Inflammatory macrophage treated with lipopolysaccharide for 1 hour (primary cell): ENCODE measurements at places on chromosomes 2 and 18.

DNA sequence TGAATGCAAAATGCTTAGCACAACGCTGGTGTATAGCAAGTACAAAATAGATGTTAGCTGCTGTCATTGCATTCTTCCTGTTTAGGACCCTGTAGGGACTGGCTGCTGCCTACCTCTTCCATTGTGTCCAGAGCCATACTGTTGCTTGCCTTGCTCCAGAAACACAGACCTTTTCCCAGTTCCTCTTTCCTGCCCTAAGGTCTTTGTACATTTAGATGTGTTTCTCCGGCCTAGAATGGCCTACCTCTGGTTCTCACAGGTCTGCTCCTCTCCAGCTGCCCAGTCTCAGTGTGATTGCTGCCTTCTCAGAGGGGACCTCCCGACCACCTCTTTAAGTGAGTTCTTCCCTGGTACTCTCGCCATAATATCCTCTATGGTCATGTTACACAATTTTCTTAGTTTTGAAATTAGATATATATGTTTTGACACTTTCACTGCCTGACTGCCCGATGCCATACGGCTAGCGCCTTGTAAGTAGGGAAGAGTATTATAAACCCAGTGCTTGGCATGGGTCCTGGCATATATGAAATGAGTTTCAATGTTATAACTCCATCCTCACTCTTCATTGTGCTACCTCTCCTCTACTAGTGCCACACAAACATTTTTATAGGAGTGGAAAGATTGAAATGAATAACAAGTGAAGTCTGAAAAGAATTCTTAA is 48.3 kb downstream of the RFTN2 start:
- DNase-seq, result peak; percentile 34

- DNase-seq, result no peak
These were observed 31.6 kb upstream of the MREG start for GRCh38 chr2:216044883-216045486.

- no peak for DNase-seq
These were observed 124.9 kb downstream of the TNS1 start for GRCh38 chr2:217877866-217878265.

- no peak for DNase-seq
These were observed 202.0 kb upstream of the SLC14A2 start for GRCh38 chr18:45413180-45413836.

DNA sequence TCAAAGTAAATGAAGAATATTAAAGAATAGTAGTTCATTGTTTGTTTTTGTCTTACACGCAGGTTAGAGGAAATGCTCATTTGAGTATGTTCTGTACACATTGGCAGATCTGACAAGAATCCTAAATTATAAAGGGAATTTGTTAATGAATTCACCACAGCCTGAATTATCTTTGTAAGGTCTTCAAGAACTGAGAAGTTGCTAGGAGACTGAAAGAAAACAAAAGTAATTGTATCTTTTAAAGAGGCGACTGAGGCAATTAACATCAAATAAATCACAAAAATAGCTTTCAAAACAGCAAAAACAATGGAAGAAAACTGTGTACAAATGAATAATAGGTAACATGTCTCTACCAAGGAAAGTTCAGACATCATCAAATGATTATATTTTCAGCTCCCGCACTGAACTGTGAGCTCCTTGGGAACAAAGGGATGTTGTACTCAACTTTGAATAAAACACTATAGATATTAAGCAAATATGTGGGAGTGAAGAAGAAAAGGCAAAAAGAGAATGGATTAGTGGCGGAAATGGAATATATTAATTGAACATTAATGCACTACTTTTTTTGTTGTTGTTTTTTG is 51.7 kb upstream of the ATIC start:
- no peak for DNase-seq

DNA sequence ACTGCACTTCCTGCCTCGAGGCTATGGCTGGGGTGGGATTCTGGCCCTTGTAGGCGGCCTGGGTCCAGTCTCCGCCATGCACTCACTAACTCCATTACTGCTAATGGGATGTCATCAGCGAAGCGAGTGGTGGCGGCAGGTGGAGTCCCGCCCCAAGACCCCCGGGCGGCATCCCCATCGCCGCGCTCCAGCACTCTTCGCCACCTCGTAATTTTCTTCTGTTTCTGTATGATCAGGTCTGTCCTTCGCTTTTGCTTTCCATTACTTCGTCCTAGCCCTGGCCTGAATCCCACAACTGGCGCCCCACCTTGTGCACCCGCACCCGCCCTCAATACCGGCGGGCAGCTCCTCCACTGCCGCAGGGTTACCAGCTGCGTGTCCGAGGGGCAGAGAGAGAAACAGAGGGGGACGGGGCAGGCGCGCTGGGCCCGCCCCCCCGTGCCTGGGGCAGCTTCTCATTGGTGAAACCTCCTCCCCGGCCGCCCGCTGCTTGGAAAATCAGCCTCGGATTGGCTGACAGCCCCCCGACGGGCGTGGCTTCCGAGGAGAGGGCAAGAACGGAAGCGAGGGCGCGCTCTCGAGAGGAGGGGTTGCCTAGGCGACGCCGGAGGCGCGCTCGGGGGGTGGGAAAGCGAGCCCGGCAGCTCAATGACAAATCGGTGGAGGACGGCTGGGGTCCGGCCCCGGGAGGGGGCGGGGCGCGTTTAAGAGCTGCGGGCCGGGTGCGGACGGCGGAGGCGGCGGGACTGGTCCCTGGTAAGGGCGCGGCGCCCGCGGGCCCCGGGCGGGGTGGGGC is at the start of gene RALB:
Gene RALB, plus strand, starts transcription at position 628 of the 796 bp plus-strand sequence. CDS start 25,813 bp downstream, outside the sequence.
- DNase-seq, result peak; percentile 98

DNA sequence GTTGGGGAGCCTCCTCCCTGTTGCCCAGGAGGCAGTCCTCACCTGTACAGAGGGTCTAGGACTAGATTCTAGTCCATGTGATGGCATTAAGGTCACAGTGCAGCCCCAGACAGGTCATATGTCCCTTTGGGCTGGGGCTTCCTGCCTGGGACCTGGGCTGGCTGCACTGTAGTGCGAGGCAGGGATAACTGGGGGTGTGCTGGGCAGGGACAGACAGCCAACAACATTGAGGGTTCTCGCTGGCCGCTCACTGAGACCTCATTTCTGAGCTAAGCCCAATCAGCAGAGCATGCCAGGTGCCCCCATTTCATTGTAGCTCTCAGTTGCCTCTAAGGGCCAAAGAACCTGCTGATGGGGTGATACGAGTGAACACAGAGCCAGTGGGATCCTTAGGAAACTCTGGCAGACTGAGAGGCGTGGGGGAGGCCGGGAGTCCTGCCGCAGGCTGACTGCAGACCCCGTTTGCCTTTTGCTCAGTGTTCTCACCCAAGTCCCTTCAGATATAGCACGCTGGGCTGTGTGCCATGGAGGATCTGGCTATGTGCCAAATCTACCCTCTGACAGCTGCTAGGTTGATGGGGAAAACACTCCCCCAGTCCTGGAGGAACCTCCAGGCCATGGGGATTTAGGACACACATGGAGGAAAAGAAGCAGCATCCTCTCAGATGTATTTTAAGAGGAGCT is 51.9 kb downstream of the DYSF start:
- no peak for DNase-seq

DNA sequence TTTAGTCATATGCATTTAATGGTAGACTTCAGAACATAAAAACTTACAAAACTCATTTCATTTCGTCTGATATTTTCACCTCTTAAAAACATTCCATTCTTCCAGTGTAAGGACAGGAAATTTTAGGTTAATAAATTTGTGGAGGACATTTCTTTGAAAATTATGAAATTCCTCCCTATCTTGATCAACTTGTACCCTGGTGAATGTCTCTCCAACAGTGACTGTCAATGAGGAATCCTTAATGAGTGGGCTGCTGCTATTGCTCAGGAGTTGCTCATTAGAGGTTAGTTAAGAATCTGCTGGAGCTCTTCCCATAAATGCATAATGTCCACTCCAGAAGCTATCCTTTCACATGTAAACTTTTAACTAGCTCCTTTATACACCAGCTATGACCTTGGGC is 69.1 kb downstream of the LRP1B start:
- no peak for DNase-seq

DNA sequence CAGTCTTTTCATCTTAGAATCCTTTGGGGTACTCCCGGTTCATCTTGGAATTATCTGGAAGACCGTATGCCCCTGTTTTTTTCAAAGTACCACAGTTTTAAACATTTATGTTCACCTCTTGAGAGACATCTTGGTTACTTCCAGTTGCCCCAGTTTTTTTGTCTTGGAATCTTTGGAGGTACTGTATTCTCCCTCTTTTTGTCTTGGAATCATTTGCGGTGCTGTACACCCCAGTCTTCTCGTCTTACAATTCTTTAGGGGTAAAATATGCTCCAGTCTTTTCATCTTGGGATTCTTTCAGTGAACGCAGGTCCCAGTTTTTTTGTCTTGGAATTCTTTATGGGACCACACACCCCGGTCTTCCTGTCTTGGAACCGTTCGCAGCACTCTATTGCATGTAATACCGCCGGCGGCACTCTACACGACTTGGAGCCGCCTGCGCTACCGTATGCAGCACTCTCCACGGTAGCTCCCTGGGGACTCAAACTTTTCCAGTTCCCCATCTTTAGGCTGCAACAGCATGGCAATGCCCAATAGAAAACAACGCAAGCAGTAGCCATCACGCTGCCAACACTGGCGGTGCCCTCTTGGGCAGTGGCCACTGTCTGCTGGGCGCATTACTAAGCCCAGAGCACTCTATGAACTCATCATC is 21.2 kb upstream of the ZDBF2 start:
- no peak for DNase-seq
